ENCODE measurements at places on chromosomes 11 and 22.

GRCh38 chr11:63511048-63511748 lies 5.3 kb downstream of the LGALS12 start:
- DNase-seq: no peak

GRCh38 chr22:31952472-31952871 lies 8.1 kb downstream of the YWHAH start:
- DNase-seq: no peak

GRCh38 chr11:114208377-114208776 lies 87.8 kb upstream of the NNMT start:
- no peak for DNase-seq

DNA sequence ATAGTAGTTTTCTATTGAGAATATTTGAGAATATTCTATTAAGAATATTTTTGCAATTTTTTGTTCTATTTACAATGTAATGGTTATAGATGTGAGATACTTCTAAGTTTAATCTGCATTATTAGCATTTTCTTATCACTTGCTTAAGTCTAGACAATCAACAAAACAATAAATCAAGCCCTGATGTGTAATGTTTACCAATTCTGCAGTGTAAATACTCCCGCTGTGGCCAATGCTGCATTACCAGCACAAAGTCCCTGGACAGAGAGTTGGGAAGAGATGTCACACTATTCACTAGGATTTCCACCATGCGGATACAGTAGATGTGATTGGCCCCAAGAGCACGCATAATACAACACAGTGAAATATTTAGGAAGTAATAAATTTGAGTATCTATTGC lies 47.6 kb upstream of the GCAT start:
- DNase-seq: no peak

- DNase-seq: no peak
These were observed 6.0 kb downstream of the PRG3 start for GRCh38 chr11:57374966-57375365.

DNA sequence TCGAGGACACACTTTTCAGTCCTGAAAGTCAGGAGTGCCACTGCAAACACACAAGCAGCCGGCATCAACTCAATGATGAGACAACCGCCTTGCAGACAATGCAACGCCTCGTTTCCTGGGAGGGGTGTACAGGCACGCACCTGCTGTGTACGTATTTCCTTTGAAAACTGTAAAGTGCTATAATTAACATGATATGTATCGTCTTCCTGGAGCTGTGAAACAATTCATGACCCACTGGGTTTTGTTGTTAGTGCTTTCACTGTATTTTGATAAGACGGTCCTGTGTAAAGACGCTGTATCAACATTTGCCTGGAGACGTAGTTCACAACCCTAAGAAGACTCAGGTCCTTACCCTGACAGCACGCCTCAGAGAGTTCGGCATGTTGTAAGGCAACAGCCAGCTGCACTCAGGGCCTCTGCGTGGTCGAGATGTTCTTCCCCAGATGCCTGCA lies 105.7 kb upstream of the ANO1 start:
- DNase-seq: no peak

DNA sequence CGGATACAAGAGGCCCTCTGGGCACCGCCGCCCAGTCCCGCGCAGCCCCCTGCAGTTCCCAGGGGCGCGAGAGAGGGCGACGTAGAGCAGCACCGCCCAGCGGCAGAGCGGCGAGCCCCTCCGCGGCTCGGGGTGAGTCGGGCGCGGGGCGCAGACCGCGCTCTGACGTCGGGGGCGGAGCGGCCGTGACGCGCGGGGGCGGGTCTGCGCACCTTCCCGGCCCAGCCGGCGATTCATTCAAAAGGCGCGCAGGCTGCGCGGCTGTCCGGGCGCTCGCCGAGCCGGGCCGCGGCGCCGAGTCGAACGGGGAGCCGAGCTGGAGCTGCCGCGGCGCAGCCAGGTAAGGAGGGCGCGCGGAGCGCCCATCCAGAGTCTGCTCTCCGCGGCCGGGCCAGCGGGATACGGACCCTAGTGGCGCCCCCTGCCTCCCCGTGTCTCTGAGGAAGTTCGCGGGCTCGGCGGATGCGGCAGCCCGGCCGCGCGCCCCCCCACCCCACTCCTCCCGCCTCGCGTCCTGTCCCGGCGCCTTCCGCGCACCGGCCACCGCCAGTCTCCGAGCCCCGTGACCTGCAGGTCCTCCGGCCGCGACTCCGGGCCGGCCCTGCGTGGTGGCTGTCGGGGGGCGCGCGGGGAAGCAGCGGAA lies at the start of gene RELT:
Gene RELT, plus strand, starts transcription at position 240 of the 643 bp plus-strand sequence. CDS start 12,738 bp downstream, outside the sequence.
- DNase-seq: peak; percentile 76

- DNase-seq: no peak
These were observed 31.8 kb downstream of the FAM118A start for GRCh38 chr22:45341498-45341897.

DNA sequence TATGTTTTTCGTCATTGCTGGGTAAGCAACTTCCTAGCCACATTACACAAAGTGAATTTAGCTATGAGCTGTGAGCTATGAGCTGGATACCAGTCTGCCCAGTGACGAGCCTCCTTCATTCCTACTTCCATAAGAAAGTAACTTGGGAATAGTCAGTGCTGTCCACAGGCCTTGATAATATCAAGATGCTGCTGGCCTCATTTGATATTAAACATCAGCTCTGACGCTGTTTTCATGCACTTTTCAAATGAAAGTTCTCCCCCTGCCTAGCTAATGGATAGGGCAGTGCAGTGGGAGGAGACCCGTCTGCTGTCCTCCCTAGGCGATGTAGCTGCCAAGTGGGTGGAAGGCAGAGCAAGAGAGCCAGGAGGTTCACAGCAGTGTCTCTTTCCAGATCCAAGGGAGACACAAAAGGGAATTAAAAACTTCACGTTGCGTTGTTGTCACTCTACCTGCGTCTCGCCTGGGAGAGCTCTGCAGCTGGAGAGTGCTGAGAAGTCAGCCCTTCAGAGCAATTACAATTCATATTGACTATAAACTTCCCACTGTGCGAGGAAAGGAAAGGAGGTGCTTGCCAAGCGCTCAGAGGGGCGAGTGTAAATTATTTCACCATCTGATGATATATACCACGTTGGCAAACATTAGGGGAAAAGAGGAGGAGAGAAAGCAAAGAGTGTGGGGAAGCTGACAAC lies 861.4 kb downstream of the NTM start:
- DNase-seq: no peak

DNA sequence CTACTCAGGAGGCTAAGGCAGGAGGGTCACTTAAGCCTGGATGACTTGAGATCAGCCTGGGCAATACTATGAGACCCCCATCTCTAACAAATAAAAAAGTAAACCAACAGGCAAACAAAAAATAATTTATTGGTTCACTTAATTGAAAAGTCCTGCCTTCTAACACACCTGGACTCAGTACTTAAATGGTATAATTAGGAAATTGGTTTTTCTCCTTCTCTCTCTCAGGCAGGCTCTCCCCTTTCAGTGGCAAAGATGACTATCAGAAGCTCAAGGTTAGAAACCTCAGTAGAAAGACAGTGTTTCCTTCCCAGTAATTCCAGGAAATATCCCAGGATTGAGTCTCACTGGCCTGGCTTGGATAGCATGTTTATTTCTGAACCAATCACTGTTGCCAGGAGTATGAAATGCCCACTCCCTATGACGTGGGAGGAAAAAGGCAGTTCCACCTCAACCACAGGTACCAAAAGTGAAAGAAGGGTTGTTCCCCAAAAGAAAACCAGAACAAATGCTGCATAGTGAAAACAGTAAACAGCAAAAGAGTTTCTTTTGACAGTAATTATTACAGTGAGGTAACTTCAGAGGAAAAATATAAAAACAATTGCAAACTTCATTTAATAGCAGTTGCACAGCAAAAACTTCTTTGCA lies 56.3 kb upstream of the SOX6 start:
- no peak for DNase-seq

- no peak for DNase-seq
These were observed 46.1 kb downstream of the ASCL2 start for GRCh38 chr11:2224254-2224653.

- peak; percentile 83 for DNase-seq
These were observed at the start of gene TCN2 for GRCh38 chr22:30606455-30607299. TCN2 (plus strand) TSS chr22:30607174; CDS start chr22:30607332, 158 bp downstream.

- no peak for DNase-seq
These were observed 48.4 kb downstream of the COMMD9 start for GRCh38 chr11:36240801-36241200.

DNA sequence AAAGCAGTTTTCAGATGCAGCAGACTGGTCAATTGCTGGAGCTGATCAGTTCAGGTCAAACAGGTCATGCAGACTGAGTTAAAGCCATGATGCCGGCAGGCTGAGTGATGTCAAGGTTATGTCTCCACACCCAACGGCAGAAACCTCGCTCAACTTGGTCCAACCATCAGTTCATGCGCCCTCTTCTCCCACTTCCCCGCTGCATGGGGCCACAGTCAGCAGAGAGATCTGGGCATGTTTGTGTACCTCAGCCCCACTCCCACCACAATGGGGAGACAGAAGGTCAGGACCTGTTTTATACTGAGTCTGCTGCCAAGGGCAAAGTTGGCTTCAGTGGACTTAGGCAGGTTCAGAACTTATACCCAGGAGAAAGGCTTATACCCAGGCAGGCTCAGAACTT lies 118.7 kb downstream of the TRIM29 start:
- DNase-seq: no peak

DNA sequence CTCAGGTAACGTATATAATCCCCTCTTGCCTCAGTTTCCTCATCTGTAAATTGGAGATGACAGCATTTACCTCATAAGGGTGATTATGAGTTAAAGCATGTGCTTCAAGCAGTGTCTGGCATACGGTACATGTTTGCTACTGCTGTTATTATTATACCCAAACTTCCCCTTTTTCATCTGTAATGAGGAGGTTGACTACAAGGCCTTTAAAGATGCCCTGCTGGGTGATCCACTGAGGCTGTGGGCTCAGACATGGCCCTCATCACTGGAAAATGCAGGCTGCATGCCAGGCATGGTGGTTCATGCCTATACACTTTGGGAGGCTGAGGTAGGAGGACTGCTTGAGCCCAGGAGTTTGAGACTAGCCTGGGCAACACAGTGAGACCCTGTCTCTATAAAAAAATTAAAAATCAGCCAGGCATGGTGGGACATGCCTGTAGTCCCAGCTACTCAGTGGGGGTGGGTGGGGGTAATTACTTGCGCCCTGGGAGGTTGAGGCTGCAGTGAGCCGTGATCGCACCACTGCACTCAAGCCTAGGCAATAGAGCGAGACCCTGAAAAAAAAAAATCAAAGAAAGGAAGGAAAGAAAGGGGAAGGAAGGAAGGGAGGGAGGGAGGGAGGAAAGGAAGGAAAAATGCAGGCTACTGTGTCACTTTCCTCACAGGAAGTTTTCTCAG lies 4.3 kb downstream of the PIK3IP1 start:
- no peak for DNase-seq

GRCh38 chr11:106986673-106987072 lies 31.6 kb downstream of the GUCY1A2 start:
- DNase-seq: no peak

GRCh38 chr11:111602865-111603610 lies 789 bp downstream of the SIK2 start:
- DNase-seq: no peak

GRCh38 chr11:102216433-102217075 lies 100.7 kb upstream of the BIRC3 start:
- DNase-seq: no peak

Data from brain pericyte (primary cell).